NCI-H2171 treated with DMSO at 0.1 percent for 48 hours (cell line): ENCODE measurements at places on chromosomes 1 and 21.

DNA sequence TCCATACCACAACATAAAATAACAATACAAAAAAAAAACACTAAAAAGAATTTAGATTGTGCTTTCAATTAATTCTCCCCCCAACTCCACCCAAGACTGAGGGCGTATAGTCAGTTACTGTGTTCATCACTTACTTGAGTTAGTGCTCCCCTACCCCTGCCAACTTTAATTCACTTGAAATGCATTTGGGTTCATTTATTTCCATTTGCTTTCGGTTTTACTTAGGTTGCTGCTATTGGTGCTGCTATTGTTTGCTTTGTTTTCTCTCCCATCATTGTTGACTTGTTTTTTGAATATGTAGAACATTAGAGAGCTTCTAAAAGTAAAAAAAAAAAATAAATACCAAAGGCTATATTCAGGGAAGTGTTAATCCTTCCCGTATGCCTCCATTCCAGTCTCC is 10.7 kb upstream of the CYYR1 start:
- DNase-seq = no peak

DNA sequence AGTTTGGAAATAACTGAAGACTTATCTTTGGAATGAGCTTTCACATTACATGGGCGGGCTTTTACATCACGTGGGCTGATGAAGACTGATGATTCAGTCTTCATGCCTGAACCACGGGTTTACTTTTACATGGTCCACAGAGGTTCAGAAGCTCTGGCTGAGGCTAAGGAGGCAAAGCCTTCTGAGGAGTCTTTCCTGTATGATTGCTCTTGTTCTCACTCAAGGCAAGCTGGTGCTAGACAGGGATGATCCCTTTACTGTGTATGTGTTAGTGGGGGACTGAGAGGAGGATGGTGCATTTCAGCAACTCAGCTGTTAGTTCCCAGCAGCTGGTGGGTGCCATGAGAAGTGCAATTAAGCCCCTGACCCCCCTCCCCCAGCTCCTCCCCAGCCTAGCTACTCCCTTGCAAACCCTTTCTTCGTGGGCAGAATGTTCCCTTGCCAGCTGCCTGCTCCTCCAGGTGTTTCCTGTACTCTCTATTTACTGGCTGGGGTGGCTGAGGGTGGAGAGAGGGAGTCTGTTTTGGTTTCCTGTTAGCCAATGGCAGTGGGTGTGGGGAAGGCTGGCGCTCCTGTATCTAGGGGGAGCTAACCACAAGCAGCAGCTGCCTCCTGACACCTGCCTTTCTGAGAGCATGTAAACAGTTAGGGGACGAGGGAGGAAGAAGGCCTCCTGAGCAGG is 15.4 kb downstream of the BTG2 start:
- peak; percentile 97 for DNase-seq

GRCh38 chr1:11151826-11152612 is 37.1 kb upstream of the ANGPTL7 start:
- no peak for DNase-seq

DNA sequence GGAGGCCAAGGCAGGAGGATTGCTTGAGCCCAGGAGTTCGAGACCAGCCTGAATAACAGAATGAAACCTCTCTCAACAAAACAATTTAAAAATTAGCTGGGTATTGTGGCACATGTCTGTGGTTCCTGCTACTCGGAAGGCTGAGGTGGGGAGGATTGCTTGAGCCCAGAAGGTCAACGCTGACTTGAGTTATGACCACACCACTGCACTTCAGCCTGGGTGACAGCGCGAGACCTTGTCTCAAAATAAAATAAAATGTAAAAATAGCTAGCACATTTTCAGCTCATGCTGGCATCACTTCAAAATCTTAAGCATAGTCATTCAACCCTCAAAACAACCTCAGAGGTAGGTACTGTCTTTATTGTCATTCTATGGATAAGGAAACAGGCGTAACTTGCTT is 6.4 kb downstream of the JAK1 start:
- no peak for DNase-seq

GRCh38 chr1:239389703-239390102 is 3.3 kb downstream of the CHRM3 start:
- DNase-seq = no peak

GRCh38 chr1:178397678-178398077 is 99.1 kb downstream of the CLEC20A start:
- DNase-seq = no peak

DNA sequence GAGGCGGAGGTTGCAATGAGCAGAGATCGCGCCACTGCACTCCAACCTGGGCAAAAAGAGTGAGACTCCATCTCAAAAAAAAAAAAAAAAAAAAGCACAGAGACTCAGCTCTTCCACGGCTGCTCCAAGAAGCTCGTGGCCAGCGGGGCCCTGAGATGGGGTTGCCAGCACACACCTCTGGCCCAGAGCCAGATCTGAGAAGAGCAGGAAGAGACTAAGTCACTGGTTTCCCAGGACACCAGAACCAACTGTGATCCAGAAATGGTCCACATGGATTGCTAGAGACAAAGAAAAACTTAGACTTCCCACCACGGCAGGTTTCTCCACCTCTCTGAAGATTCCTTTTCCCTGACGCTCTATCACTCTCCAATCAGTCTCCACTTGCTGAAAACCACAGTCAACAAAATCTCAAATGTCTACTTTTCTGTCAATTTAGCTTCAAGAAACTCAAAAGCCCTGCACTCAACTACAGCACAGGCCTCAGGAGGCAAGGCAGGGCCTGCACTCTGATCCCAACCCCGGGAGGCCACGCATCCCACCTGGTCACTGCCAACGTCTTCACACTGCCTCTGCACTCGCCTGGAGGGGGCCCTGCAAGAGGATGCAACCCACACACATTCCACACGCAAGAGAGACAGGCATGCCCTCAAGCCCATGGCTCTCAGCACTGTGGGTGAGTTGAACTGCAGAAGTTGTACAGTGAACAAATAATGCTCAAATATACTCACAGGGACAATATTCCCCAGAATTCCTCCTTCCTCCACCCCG is 79.0 kb downstream of the NPHP4 start:
- DNase-seq = no peak
